ENCODE measurements at places on chromosomes 6 and 20. TPM values are rescaled to one million over a fixed set of nuclear protein-coding genes. Genes with fewer than 3 reads are reported as not detected.
A peak's percentile ranks its signal among the peaks of the same experiment; 100 is the strongest.

PXT1 gene
- total RNA-seq, result not detected

- no peak for DNase-seq
Observed at GRCh38 chr6:71153755-71154325, 134.8 kb upstream of the OGFRL1 start.

GRCh38 chr20:32685541-32686529 lies 12.1 kb upstream of the C20orf203 start:
- peak; percentile 24 for DNase-seq

DNA sequence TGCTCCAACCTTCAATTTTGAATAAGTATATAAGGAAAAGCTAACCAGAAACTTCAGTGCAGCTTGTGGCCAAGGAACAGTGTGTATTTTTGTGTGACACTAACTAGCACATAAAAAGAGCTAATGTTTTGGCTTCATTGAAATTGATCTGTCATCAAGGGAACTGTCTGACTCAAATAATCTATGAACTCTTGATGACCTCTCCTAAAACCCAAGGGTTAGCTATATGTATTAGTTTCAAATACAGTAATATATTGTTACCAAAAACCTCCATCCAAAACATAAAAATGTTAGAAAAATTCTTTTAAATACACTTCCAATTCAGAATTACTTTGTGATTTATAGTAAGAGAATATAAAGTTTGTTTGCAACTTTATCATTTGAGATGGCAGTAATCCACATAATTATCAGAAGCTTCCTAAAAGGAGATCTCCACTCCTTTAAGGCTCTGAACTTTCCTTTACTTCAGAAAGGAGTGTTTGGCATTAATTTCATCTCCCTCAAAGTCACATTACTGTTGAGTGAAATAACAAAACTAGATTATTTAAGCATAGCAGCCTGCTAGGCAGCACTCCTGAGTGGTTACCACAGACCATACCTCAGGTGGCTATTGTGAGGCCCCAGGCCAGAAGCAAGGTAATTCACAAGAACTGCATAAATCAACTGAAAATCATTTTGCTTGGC lies 46.3 kb upstream of the HSF2 start:
- DNase-seq, result no peak

MROH8 gene
- 6.6 TPM for total RNA-seq

DNA sequence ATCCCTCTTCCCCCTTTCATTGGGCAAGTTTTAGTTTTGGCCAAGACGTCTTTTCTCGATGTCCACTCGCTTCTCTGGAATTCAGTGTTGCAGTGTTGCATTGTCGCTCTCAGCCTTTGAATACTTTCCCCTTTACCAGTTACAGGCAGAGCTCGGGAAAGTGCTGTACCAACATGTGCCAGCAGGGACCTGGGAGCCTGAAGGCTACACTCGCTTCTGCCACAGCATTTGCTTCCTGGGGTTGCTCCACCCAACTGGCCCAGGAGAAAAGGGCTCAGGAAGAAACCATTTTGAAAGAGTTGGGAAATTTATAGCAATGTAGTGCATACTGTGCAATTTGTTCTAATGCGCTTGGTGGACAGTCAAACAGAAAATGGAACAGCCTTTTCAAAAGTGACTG lies 78.6 kb downstream of the LINC00237 start:
- no peak for DNase-seq

GRCh38 chr6:108417027-108417426 lies 122.2 kb downstream of the AFG1L start:
- DNase-seq, result no peak

- peak; percentile 28 for DNase-seq
Observed at GRCh38 chr6:71621918-71622519, 264.3 kb upstream of the RIMS1 start.

DNA sequence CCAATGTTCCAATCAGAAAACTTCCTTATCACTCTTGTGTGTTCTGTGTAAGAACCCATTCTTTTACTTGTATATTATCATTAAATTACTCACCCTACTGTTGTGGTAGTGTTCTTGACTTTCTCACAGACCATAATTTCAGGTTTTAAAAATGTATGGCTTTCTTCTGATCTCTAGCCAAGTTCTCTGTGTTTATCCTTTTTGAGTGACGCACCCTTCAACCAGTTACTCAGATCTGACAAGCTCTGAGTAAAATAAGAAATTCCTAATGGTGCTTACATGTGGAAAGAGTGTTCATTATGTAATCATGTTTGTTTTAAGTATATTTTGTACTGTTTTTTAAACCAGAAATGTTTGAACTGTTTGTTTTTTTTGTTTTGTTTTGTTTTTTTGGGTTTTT lies 11.0 kb downstream of the TBPL1 start:
- no peak for DNase-seq

DNA sequence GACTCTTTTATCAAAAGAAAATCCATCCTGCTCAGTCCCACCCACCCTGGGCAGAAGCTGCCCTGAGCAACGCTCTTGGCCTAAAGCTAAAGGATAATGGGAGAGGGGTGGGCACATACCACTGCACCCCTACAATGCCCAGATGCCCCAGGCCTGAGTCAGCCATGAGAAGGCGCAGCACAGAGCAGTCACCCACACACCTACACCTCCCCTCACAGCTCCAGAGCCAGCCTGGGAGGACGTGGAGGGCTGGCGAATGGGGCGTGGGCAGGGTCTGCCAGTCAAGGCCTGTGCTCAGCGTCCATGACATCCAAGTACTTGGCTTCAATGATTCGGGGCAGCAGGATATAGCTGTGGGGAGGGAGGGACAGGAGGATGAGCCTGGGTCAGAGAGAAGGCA lies 11.5 kb downstream of the SLC4A11 start:
- no peak for DNase-seq

DNA sequence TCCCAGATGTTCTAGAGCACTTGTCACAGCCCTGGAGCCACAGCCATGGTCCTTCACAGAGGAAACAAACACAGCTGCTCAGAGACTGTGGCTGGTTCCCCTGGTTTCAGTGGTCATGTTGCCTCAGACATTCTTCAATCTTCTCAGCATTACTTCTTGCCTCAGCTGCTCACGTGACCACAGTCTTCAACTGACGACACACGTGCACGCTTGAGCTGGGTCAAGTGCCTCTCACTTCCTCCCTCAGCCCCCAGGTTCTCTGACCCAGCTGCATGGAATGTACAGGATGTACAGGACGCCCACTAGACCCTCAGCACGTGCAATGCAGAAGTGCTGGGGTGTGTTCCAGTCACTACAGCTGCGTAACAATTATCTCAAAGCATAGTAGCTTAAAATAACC lies 159.8 kb upstream of the GGTLC1 start:
- no peak for DNase-seq

CENPB gene
- total RNA-seq, result 86.0 TPM

DNA sequence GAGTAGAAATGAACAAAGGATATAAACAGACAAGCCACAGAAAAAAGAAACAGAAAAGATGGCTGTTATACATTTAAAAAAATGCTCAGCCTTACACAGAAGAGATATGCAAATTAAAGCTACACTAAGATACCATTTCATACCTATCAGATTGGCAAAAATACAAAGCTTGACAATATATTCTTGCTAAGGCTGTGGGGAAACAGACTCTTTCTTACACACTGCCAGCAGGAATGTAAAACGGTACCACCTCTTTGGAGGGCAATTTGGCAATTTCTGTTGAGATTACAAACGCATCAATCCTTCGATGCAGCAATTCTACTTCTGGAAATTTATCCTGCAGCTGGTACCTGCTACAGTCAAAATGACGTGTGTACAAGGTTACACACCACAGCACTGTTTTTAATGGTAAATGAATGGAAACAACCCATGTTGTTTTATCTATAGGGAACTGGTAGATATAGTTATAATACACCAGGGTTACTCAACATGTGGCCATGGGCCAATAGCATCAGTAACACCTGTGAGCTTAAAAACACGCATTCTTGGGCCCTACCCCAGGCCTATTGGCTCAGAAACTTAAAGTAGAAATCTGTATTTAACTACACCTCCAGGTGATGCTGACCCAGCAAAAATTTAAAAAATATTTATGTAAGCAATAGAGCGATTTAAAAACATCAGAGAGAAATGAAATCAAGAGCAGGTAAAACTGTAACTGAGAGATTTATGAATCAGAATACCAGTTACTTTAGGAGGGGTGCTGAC lies 53.3 kb downstream of the TRAM2 start:
- DNase-seq, result no peak

- no peak for DNase-seq
Observed at GRCh38 chr20:23146181-23146580, 60.1 kb upstream of the CD93 start.

DNA sequence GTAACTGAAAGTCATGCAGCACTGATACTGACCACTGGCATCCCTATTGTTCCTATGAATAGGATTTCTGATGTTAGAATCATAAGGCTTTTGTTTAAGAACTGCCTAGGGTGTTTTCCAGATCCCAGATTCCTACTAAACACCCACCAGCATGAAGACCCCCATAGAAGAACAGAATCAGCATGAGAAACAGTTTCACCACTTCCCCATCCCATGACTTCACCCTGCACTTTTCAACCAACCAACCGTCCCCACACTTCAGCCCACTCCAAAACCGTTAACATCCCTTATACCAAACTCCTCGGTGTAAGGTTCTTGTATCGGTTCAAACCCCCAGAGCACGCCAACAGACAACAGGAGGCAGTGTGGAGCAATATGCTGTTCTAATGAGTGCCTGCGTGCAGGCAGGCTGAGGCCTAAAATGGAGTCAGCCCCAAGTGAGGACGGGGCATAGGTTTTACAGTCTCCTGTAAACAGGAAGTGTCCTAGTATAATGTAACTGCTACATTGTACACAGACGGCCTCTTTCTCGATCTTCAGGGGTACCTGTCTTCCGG lies 11.4 kb upstream of the SSTR4 start:
- DNase-seq, result no peak

All from myocyte (in vitro differentiated cells).